H9 (cell line): ENCODE measurements at places on chromosomes 7 and 10.

DNA sequence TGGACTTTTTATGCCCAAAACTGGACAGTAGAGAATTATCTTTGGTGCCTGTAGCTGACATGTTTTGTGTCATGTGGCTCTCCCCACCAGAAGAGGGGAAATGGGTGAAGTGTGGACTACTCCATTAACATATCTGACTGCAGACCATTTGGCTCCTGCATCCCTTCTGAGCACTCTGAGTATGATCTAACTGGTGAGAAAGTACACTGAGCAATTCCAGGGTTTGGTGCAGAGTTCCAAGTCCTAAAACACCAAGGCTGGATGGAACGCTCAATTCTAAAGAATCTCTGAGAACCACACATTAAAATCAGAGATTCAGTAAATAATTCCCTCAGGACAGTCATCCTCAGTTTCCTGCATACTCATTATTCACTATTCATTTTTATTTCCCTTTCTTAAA is 22.8 kb upstream of the OSBPL3 start:
- no peak for DNase-seq

DNA sequence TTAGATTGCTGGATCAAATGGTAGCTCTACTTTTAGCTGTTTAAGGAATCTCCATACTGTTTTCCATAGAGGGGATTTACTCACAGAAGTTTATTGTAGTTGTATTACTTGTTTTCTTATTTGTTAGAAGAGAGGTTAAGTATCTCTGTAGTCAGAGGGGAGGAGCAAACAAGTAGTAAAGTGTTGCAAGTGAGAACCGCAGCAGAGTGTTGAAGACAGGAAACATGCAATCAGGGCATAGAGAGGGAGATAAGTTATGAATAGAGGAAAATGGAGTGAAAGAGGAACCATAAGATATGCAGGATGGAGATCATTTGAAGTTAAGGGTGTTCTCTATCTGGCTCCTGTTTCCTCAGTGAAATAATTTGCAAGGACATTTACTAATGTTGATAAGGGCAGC is 331.4 kb upstream of the TMEM229A start:
- no peak for DNase-seq

- no peak for DNase-seq
Observed at GRCh38 chr10:79152423-79152817, 83.7 kb downstream of the ZMIZ1 start.

GRCh38 chr7:30330134-30331111 is 46.0 kb downstream of the ZNRF2 start:
- no peak for DNase-seq

DNA sequence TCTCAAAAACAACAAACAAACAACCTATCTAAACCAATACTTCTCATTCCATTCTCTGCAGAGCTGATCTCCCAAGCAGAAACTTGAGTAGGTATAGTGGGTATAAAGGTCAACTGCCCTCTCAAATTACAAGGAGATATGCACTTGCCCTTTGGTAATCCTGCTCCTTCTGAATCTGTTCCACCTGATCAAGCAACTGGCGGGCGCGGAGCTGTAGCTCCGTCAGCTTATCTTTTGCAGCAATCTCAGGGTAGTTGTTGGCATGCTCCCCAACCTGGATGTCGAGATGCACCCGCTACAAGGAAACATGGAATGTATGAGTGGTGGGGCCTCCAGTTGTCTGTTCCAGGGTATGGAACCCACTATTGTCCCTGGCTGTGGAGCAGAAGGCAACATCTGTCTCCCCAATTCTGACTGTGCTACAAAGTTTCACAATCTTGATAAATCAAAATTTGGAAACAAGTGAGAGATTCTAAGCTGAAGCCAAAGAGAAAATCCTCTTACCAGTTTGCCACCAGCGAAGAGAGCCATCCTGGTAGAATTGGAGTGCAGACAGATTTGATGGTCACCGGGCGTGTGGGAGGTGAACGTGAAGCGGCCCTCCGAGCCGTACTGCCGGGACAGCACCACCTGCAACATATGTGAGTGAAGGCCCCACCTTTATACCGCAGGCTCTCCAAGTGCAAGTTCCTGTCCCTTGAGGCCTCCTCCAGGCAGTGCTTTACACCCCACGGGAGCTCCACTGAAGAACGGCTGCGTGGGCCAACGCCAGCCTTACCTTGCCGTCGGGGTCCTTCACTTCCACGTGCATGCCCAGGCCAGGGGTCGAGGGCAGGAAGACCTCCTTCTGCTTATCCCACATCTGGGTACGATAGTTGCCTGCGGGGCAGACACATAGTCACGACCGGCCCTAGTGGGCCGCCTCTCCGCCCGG is 819 bp downstream of the TMED4 start:
- DNase-seq = no peak

DNA sequence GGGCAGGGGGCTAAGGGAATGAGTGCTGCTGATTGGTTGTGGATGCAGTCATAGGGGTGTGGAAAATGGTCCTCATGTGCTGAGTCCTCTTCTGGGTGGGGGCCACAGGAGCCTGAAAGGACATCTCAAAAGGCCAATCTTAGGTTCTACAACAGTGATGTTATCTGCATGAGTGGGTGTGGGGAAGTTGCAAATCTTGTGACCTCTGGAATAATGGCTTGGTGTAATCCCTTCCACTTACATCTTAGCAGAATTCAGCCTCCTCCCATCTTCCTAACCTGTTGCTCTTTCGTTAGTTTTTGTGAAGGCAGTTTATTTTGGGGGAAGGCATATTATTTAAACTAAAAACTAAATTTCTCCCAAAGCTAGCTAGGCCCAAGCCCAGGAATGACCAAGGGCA is 42.0 kb upstream of the OIT3 start:
- DNase-seq = no peak

GRCh38 chr10:23951841-23952240 is 257.1 kb upstream of the KIAA1217 start:
- DNase-seq = no peak

GRCh38 chr10:121113385-121113696 is 262.2 kb downstream of the WDR11 start:
- no peak for DNase-seq
